ENCODE measurements at places on chromosomes 3 and 15. TPM values are rescaled to one million over a fixed set of nuclear protein-coding genes. Genes with fewer than 3 reads are reported as not detected.

The OSBPL10 gene
- polyA plus RNA-seq: 22.3 TPM

DNA sequence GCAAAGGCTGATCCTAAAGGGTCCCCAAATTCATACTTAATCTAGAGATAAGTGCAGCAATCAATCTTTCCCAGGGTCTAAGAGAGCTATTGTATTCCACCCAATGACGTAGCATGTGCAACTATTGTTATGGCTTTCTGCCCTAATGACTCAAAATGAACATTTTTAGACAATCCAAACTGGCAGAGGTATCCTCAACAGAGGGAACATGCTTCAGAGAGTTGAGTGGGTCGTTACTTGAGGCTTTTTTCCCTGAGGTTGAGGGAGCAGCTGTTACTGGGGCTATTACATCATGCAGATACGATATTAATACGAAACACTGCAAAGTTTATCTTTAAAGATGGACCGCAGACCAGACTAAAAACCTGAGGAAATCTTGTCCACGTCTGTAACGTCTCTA lies 278.3 kb upstream of the WNT5A start:
- no peak for DNase-seq

The NPAP1 gene
- polyA plus RNA-seq: 0.20 TPM

DNA sequence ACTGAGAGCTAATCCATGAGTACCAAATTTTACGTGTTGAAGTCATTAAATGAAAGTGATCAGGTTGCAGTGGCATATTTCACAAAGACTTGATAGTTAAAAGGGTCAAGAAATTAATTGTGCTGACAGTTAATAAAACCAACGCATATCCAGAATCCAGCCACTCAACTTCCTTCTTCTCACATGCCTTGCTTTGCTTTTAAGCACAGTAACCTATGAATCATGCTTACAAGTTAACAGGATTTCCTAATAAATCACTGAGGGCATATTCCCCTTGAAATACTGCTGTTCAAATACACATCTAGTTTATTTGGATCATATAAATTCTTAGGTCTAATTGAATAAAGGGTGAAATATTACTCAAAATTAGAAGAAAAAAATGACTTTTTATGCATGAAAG lies 801.5 kb upstream of the EPHA6 start:
- DNase-seq: no peak

The FAM3D gene
- 2.5 TPM for polyA plus RNA-seq

GRCh38 chr3:148494451-148494850 lies 203.3 kb upstream of the AGTR1 start:
- no peak for DNase-seq

- no peak for DNase-seq
Observed at GRCh38 chr3:12556314-12556689, 585 bp upstream of the MKRN2 start.

- no peak for DNase-seq
Observed at GRCh38 chr3:50689558-50689957, 14.8 kb downstream of the DOCK3 start.

DNA sequence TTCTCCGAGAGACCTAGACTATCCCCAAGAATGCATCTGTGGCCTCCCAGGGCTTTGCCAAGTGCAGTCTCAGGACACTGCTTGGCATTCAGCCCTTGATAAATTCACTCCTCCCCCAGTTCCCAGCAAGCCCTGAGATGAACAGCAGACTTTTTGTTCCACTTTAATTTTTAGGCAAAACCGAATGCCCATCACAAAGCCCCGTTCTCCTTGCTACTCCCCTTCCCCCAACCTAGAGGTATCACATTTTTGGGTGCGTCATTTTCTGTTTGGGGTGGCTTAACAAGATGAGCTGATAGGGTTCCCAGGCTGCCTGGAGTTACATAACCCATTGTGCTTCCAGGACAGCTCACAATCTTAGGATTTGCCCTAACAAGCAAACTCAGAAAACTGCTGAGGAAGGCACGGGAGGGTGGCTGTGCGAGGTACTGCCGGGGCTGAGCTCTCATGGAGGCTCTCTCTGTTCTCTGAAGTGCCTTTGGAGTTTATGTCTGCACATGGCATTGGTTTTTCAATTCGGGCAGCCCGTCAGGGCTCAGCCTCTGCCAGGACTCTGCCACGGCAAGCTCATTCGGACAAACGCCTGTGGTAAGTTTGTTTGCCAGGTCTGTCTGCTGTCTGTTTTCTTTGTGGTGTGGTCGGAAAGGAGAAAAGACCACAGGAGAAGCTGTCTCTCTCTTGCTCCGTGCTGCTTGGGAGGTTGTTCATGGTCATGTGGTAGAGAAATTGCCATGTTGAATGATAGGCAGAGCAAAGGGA lies at the start of gene TRAK1:
Gene TRAK1 (plus strand): TSS at position 385 of the 759 bp plus-strand sequence. CDS start 113 bp downstream, at position 498.
- DNase-seq: no peak

DNA sequence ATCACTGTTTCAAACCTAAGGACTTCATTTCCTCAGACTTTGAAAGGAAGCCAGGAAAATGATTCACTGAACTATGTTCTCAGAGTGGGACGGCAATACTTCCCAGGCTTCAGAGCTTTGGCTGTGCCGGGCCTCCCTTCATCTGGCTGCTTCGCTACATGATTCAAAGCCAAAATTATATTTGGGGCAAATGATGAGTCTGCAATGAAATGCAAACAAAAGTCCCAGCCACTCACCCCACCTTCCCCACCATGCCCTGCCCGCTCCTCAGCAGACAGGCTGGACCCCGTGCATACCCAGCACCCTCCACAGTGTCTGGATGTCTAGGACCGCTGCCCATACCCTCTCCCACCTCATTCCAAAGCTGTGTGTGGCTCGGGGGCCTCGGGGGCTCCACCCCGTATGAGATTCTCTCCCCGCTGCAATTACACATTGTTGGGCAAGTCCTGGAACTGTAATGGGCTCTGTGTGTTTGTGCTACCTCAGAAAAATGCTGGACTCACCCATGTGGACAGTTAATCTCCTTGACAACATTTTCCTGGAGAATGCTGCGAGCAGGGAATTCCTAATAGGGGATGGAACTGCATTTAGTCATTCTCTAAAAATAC lies 32.2 kb downstream of the ATP10A start:
- DNase-seq: no peak

- DNase-seq: peak; percentile 69
Observed at GRCh38 chr15:62940755-62941361, 101.7 kb upstream of the TPM1 start.

- DNase-seq: no peak
Observed at GRCh38 chr15:93452537-93453211, 363.7 kb upstream of the RGMA start.

DNA sequence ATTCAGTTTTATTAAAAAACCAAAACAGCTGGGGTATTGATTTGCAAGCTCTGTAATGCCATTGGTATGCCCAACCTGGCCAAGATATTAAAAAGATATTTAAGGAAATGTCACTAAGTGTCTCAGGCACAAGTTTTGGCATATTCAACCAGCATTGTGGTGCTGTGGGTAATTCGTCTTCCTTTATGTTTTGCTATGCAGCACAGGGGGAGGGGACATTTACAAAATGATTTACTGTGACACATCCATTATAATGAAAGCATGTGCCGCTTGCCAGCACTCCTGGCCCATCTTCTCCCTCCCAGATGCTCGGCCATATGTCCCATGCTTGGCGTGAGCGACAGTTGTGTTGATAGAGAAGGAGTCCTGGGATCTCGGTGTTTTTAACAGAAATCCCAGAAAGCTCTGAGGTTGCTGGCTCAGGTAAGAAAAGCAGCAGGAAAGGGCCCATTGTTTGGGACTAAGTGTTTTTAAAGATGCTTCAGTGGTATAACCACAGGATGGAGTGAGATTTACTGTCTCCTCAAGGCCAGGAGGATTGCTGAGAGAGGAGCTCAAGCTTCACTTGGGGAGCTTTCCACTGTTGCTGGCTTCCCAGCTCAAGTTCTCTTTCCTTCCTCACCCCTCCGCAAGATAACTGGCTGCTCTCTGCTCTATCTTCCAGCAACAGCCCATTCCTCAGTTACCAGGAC lies 158.2 kb upstream of the TSC22D2 start:
- DNase-seq: no peak

DNA sequence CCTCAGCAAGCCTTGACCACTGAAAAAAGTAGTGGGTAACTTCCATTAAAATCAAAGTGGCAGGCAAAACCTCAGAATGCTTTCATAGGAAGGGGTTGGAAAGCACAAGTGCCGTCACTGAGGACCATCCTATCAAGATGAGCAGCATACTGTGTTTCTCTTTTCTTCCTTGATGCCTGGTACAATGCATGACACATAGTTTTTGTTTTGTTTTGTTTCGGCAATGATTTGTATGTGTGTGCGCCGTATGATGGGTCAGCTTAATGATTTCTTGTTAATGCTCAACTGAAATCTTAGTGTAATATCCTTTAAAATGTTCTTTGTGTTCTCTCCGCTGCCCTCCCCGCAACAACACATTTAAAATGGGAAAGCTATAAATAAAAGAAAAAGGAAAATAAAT lies 476.4 kb upstream of the KCNMB2 start:
- DNase-seq: no peak

The AQR gene
- polyA plus RNA-seq: 39.3 TPM

- DNase-seq: no peak
Observed at GRCh38 chr3:99867594-99868310, 50.1 kb downstream of the CMSS1 start.

The TMC3 gene
- polyA plus RNA-seq: 0.11 TPM

The IFT122 gene
- polyA plus RNA-seq: 57.1 TPM

- no peak for DNase-seq
Observed at GRCh38 chr3:45704301-45704943, 15.2 kb downstream of the SACM1L start.

GRCh38 chr3:152556731-152557254 lies 278.1 kb upstream of the P2RY1 start:
- peak; percentile 1 for DNase-seq

DNA sequence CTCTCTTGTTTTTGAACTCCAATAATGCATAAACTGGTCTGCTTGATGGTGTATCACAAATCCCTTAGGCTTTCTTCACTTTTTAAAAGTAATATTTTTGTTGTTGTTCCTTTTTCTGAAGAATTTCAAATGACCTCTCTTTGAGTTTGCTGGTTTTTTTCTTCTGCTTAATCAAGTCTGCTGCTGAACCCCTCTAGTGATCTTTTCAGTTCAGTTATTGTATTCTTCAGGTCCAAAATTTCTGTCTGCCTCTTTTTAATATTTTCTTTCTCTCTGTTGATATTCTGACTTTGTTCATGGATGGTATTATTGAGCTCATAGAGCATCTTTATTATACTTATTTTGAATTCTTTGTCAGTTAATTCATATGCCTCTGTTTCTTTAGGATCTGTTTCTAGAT lies 21.8 kb upstream of the CEP152 start:
- DNase-seq: no peak

- DNase-seq: no peak
Observed at GRCh38 chr3:118988198-118989130, 46.2 kb downstream of the IGSF11 start.

- DNase-seq: no peak
Observed at GRCh38 chr3:173078525-173078924, 62.5 kb downstream of the SPATA16 start.

DNA sequence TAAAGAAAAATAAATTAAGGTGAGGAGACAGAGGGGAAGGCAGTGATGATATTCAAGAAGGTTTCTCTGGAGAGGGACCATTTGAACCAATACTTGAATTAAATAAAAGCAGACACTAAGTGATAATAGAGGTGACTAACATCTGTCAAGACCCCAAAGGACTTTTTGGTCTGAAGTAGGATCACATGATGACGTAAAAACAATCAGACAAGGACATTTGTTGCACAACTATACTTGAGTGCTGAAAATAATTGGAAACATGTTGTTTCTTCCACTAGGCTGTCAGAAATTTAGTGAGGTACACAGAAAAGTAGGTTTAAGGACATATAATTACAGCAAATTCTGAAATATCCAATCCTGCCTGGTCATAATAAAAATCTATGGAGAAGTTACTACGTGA lies 179.5 kb downstream of the WNT5A start:
- no peak for DNase-seq

Data from renal pelvis (tissue), 12 donors.